ENCODE measurements at places on chromosomes 7 and 10.

DNA sequence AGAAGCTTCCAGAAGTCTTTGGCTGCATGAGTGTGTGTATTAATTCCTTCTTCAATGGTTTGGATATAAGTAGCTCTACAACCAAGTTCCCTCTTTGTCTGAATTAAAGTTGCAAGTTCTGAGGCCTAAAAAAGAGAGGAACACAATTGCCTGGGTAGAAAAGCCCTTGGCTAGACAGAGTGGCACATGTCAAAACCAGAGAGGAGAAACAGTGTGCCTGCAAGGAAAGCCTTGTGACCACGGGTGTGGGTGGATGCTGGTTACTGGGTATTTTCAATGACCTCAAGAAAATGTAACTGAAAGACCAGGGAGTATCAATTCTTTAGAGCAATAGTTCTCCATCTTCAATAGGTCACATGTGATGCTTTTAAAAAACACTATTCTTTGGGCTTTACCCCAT is 148.3 kb downstream of the SVIL start:
- no peak for DNase-seq

DNA sequence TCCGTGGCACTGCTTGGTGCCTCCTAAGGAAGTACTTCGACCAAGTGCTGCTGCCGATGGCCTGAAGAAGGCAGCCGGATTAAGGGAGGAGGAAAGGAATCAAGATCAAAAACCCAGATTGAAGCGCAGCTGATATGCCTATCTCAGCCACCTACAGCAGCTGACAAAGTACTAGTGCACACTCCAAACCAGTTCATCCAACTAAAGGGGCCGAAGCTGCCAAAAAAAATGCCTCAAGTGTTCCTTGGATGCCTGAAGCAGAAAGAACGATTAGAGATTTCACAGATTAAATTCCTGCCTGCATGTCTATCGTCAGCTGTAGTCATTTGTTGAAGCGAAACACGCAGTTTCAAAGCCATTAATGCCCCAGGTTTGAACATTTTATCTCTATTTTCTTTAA is 65.7 kb downstream of the TNRC18 start:
- DNase-seq = no peak

GRCh38 chr7:157652954-157653826 is 316.4 kb downstream of the DNAJB6 start:
- DNase-seq = no peak

- no peak for DNase-seq
Measured at GRCh38 chr7:47100148-47100816, 481.6 kb downstream of the TNS3 start.

GRCh38 chr7:80475383-80475782 is 36.5 kb downstream of the GNAT3 start:
- DNase-seq = no peak

Measured in fibroblast of mammary gland (primary cell).